Activated T-helper 1 cell treated with anti-CD3 and anti-CD28 coated beads, Interleukin-2, amount 50 U/mL, for 16 hours (primary cell): ENCODE measurements at places on chromosomes 2 and 18.

- no peak for DNase-seq
Measured at GRCh38 chr2:122960759-122961641, 1064.1 kb upstream of the CNTNAP5 start.

- DNase-seq, result no peak
Measured at GRCh38 chr2:85253890-85254289, 73.9 kb downstream of the TGOLN2 start.

DNA sequence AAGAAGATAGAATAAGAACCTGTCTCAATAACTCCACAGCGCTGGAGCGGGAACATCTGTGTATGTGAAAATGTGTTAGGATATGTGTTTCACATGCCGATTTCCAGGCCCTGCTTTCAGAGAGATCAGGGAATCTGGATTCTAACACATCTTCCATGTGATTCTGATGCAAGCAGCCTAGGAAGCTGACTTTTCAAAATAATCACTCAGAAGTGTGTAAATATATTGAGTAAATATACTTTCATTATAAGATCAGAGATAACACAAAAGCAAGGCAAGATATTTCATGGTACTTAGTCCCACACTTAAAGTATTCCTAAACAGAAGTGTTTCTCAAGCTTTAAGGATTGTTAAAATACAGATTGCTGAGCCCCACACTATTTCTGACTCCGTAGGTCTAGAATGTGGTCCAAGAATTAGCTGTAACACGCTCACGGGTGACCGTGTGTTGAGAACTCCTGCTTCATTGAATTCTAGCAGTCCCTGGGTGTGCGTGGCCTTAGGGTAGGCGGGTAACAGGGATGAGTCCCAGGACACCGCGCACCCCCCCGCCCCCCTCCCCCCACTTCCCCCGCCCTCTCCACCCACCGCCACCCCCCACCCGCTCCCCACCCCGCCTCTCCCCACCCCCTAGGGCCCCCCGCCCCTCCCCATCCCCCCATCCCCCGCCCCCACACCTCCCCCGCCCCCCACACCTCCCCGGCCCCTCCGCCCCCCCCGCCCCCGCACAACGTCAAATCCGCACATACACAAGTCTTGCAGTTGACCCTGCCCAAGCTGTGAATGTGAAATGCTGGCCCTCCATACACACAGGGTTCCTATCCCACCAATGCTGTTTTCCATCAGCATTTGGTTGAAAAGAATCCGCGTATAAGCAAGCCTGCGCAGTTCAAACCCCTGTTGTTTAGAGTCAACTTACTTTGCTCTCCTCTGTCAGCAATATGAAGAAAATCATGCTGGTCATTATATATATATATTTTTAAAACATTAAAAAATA is 94.2 kb upstream of the SLC39A10 start:
- no peak for DNase-seq

GRCh38 chr2:174611006-174611405 is 13.4 kb upstream of the WIPF1 start:
- DNase-seq, result no peak

- no peak for DNase-seq
Measured at GRCh38 chr18:6796511-6796910, 67.0 kb downstream of the ARHGAP28 start.

DNA sequence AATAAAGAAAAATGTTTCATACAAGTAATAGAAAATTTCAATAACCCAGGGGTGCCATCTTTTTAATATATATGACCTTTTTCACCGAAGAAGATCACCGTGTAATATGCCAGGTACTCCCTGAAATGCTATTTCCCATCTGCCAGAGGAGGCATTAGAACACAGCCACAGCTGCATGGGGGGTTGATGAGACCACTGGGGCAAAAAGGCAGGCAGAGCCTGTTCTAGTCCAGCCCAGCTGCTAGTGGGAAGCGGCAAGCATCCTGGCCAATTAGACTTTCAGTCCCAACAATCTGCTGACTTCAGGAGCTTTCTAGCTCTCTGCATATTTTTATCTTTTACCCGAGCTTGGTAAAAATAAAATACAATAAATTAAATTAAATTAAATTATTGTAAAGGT is 362.6 kb downstream of the RIT2 start:
- DNase-seq, result no peak

- DNase-seq, result no peak
Measured at GRCh38 chr2:215466097-215466909, 30.4 kb upstream of the FN1 start.

DNA sequence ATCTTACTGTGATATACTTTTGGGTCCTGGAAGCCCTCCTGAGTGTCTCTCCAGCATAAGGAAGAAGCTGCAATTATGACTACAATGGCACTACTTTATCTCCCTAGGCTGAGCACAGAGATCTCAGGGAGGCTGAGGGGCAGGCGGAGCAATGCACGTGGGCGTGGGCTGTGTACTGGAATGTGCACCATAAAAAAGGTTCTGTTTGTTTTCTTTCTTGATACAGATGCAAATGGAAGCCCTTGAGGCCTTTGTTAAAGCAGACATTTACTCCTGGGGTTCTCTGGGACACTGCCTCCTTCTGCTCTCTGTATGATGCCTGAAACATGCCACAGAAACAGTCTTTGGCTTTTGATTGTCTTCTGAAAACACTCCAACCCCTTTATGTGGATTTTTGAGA is 79.1 kb upstream of the DLX2 start:
- no peak for DNase-seq

DNA sequence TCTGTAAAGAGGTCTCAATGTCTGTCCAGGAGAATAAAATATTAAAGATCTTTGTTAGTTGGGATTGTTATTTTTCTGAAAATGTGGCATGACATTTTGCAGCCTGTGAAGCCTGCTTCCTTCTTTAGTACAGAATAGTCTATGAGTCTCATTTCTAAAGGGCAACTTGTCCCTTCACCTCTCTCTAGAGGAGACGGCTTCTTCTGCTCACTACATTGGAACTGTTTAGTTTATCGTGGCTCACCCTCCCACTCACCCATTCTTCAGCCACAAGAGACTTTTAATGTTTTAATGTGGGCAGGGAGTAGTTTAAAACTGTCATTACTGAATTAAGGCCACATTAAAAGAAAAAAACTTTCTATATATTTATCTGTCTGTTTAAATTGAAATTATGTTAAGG is 161.0 kb downstream of the BARD1 start:
- DNase-seq, result no peak

DNA sequence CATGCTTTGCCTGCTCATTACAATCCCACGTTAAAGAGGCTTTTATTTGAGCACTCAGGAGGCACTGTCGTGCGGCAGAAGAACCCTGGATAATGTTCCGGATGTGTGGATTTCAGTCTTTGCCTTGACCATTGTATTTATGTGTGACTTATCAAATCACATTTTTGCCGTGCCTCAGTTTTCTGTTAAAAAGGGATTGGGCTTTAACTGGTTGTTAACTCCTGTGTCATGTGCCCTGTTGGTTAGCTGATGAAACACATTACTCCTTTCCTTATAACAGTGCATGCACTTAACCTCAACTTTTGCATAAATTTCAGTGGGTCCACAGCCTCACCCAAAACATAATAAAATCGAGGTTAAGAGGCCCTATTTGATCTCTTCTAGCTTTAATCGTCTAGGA is 52.7 kb downstream of the NAB1 start:
- DNase-seq, result no peak

- no peak for DNase-seq
Measured at GRCh38 chr2:112997151-112997550, 8.1 kb upstream of the IL36A start.

DNA sequence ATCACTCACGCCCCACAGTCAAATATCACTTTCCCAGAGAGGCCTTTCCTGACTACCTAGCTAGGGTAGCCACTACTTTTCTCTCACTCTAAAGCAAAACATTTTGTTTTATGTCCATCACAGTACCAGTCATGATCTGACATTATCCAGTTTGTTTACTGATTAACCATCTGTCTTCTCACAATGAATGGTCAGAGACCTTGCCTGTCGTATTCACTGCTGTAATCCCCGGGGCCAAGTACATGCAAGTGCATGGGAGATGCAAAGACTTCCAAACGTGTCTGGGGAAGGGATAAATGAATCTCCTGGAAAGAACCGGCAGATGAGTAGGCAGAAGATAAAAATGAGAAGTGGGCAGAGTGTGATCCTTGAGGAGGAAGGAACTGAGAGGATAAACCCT is 39.7 kb downstream of the THUMPD2 start:
- no peak for DNase-seq

DNA sequence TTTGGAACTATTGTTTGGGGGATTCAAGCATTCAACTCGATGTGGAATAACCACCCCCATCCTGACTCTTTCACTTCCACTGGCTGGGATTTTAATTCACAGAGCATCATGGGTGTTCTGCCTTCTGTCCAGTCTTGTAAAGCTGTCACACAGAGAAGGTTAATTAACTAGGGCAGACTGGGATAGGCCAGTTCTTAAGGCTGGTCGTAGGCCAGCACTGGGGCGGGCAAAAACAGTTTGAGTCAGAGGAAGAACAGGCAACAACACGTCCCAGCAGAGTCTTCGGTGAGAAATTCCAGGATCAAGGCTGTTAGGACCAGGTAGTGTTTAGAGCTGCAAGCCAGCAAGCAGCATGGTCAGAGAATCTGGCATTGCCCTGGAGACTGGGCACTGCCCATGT is 4.0 kb upstream of the RNF152 start:
- no peak for DNase-seq

DNA sequence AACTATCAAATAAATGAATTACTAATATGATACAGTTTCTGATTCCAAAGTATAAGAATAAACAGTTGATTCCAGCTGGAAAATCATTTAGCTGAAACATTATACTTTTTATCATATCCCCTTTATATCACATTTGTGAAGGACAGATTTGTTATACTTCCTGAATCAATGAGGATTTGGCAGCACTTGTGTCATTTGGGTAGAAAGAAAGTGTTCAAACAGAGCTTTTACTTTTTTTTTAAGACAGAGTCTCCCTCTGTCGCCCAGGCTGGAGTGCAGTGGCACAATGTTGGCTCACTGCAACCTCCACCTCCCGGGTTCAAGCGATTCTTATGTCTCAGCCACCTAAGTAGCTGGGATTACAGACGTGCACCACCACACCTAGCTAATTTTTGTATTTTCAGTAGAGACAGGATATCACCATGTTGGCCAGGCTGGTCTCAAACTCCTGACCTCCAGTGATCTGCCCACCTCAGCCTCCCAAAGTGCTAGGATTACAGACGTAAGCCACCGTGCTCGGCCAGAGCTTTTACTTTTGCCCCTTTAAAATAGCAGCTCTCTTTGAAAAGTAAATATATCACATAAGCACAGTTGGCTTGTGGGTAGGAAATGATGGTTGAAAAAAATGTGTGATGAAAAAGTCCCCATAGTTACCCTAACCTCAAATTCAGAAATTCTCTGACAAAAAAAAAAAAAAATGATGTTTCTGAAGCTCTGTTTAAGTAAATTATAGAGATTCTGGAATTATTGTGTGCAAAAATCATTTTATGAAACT is 95.2 kb downstream of the DTNA start:
- no peak for DNase-seq

DNA sequence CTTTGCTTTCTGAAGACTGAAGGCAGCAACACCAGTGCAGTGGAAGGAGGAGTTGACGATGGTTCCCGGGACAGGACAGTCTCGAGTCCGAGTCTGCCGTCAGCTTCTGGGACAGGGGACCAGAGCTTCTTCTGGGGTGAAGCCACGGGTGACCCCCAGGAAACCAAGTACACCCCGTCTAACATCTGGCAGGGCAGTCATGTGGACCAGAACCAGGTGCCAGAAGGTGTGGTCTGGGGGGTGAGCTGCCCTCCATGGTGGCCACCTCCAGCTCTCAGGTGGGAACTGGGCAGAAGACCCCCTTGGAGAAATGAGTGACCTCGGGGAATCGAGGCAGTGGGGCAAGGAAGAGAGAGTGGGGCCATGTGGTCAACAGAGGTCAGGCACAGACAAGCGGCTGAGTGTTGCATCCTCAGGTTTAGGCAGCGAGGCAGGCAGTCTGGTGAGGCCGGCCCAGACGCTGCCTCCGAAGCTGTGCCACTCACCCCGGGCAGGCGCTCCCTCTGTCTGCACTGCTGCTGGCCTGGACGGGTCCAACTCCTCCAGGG is 204.3 kb downstream of the HDAC4 start:
- DNase-seq, result no peak

- DNase-seq, result no peak
Measured at GRCh38 chr2:101179982-101180381, 28.8 kb upstream of the TBC1D8 start.
